ENCODE measurements at places on chromosomes 4 and X.
A peak's percentile ranks its signal among the peaks of the same experiment; 100 is the strongest.

GRCh38 chr4:13559413-13559812, 15.1 kb upstream of the NKX3-2 start:
- no peak for DNase-seq

DNA sequence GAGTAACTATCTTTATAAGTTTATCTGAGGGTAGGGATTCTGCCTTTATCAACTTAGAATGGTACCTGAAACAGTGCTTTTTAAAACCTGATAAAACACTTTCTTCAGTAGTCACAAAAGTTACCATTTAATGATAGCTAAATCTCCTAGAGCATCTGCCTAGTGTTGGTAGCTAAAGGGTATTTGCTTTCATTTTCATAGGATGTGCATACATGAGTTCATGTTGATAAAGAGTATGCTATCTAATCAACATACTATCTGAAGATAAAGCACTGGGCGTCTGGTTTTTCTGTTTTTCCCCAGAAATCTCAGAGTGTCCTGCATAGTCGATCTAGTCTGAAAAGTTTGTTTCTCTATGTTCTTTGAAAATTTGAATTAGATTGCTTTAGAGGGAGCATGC, 75.1 kb downstream of the ADGRL3 start:
- no peak for DNase-seq

DNA sequence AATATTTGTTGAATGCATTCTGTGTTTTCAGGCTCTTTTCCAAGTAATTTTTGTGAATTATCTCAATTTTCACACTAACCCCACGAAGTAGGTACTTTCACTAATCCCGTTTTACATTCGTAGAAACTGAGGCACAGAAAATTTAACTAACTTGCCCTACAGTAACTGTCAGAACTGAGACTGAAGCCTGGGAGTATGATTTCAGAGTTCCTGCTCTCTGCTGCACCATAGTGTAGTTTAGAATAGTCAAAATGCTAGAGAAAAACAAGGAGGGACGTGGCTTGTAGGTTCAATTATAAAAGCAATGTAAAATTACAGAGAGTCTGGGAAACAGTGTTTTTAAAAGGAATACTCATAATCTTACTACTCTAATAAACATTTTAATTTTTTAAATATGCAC, 2.2 kb downstream of the CLCN3 start:
- DNase-seq = no peak

- no peak for DNase-seq
Observed at GRCh38 chr4:102883278-102883677, 14.5 kb downstream of the CISD2 start.

DNA sequence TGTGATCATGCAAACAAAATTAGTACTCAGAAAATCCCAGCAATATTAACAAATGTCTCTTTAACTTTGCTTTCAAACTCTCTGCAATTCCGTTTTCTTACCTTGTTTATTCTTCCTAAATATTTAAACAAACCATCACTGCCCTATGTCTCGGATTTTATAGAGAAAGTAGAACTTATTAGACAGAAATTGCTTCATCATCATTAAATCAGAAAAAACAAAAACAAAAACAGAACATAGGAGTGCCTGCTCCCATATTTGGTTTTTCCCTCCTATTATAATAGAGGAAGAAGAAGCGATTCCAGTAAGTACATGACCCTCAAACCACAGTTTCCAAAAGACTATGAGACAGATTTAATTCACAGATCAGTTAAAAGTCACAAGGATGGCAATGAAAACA, 1228.0 kb downstream of the RPA4 start:
- DNase-seq = no peak

- no peak for DNase-seq
Observed at GRCh38 chrX:66914080-66914479, 275.2 kb upstream of the EDA2R start.

- DNase-seq = no peak
Observed at GRCh38 chrX:68917799-68918198, 89.0 kb downstream of the EFNB1 start.

DNA sequence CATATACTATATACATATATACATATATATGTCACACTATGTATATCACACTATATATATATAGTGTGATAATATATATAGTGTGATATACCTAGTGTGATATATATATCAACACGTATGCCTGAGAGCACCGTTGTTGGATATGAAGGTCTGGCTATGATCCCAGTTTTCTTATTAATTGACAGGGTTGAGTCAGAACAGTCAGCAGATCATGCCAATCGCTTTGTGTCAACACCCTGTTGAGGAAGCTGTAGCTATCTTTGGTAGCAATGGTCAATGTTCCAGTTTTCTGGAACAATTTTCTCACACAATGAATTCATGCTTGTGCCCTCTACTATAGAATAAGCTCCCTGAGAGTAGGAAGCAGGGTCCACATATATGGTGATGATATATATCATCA, 496.0 kb upstream of the AGA start:
- no peak for DNase-seq

GRCh38 chr4:19776021-19776459, 475.7 kb upstream of the SLIT2 start:
- no peak for DNase-seq

DNA sequence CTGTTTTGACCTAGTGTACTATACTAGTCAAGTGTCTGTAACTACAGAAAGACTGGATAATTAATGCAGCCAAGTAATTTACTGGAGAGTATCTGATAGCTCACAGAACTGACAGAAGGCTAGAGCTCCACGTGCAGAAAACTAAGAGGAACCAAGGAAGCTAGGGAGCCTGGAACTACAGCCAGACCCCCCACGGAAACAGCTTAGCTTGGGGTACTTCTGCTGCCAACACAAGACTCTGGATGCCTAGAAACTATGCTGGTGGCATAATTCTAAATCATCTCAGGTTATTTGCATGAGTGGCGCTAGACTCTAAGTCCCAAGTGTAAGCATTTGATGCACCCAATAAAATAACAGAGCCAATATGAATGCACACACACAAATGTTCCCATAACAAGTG, 26.5 kb downstream of the HUWE1 start:
- no peak for DNase-seq

GRCh38 chr4:26299254-26299882, 21.4 kb upstream of the RBPJ start:
- DNase-seq = no peak

GRCh38 chrX:13703589-13703988, 14.7 kb downstream of the RAB9A start:
- DNase-seq = no peak

GRCh38 chr4:1244978-1245471, 3.9 kb downstream of the CTBP1 start:
- no peak for DNase-seq

GRCh38 chr4:146267826-146268225, 53.5 kb downstream of the REELD1 start:
- no peak for DNase-seq

- no peak for DNase-seq
Observed at GRCh38 chrX:55490121-55490520, 473 bp upstream of the USP51 start.

DNA sequence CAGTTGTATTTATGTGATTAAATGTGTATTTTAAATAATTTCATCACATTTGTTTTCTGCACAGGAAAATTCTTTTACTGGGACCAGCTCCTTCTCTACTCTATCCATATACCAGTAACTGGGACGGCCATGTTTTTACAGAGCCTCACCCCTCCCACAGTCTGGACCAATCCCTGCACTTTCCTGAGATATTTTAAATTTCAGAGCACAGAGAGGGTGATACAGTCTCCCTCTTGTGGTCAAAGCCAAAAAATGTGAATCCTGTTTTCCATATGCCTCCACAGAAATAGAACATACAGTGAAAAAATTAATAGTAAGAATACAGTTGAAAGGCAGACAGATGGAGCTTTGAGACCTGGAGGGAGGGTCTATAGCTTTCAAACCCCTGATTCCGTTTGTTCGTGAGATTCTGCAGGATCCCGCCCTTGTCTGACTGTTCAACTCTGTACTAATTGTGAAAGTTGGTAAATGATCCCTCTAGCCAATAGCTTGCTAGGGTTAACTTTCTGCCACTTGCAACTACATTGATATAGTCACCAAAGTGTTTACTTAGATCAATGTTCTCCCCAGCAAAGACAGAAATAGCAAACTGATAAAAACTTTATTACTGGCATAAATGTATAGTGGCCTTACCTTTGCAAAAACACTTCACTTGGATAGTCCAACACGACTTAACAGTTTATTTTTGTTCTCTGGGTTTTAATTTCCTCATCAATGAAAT, 172.2 kb downstream of the PPARGC1A start:
- no peak for DNase-seq

DNA sequence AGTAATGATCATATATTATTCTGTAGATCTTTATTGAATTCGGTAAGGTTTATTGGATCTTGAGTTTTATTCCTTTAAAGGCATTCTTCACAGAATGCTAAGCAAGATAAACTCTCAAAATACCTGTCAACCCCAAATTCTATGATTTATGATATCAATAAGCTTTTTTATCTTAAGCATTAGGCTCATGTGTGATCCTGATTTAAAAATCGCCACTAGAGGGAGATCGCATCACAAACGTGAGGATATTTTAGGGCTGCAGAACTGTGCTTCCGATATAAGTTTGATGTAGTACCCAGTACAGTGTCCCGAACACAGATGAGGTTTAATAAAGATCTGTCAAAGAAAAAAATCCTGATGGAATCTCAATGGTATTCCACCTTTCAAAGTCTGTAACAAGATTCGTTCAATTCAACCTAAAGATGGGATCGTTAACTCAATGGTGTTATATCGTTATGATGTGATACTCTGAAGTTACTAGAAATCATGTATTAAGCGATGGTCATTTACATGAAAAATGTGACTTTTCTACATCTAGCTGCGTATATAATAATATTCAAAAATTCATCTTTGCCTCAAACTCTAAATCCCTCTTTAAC, 169.0 kb downstream of the CORIN start:
- no peak for DNase-seq

DNA sequence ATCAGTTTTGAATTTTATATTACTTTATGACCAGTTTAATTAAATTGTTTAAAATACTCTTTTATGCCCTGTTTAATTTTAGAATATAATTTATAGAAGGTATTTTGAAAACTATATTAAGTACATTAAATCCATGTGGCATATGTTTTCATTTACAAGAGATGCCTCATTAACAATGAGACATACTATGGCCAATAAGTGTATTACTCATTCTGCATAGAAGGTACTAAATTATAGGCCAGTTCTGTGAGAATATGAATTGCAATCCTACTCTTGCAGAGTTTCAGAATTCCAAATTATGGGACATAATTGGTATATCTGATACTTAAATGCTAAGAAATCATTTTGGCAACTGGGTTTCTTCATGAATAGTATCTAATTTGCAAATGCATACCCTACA, 951.1 kb downstream of the FAT4 start:
- no peak for DNase-seq

- DNase-seq = no peak
Observed at GRCh38 chr4:10787365-10787764, 102.8 kb upstream of the CLNK start.

- no peak for DNase-seq
Observed at GRCh38 chrX:131577999-131578734, 34.3 kb downstream of the OR13H1 start.

- DNase-seq = peak; percentile 25
Observed at GRCh38 chr4:53688186-53688790, 97.0 kb upstream of the LNX1 start.
